ENCODE measurements at places on chromosomes 1 and 21.

- no peak for DNase-seq
Observed at GRCh38 chr1:242089911-242090310, 91.0 kb upstream of the MAP1LC3C start.

DNA sequence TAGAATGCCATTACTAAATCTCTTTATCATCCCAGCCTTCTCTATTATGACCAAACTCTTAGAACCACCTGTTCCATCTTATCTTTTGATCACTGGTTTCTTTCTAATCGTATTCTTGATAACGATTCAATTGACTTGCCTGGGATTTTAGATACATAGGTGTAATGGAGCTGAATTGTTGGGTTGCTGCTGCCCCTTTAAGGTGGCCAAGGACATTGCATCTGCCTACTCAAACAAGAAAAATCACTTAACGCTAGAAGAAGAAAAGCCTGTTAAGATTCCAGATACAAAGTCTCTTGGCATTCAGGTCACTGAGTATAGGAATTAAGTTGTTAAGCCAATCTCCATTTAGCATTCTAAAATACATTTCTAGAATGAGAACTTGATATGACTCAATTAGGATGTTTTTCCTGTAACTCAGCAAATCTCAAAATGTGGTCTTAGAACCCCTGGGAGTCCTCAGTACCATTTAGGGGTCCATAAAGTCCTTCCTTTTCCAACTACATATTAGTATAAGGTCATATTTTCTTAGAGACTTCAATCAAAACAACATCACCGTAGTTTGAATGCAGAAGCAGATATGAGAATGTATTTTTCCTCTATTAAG is 12.4 kb downstream of the NEXN start:
- no peak for DNase-seq

DNA sequence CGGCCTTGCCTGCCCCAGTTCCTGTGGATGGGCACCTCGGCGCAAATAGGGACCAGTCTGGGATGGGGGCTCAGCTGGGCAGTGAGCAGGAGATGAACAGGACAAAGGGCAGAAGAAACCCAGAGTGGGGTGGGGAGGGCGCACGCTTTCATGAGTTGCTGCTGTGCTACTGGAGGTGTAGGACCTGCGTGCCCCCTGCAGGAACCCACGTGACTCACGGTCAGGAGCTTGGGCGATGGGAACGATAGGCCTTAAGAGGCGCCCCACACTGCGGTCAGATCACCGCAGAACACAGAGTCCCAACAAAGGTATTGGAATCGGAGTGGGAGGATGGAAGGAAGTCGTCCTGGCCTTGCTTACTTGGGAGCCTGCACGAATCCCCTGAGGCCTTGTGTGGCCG is 17.2 kb downstream of the PRDM15 start:
- DNase-seq, result no peak

GRCh38 chr1:10764296-10764798 is 32.1 kb downstream of the CASZ1 start:
- DNase-seq, result no peak

- DNase-seq, result no peak
Observed at GRCh38 chr1:207853372-207853757, 57.6 kb downstream of the CD34 start.

DNA sequence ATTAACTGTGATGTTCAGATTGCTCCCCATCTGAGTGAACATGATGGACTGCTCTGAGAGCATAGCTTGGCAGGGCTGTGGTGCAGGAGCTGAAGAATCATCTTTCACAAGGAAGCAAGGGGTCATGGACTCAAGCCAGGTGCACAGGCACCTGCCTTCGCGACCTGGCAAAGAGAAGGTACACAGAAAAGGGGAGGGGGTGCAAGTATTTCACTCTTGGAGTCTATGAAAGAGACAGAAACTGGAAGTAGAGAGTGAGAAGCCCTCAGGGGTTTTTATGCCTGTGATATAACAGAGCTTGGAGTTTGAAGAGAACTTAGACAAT is 232.6 kb upstream of the PLXNA2 start:
- no peak for DNase-seq

- no peak for DNase-seq
Observed at GRCh38 chr1:239457491-239458143, 71.2 kb downstream of the CHRM3 start.
